Skeletal muscle cell (primary cell): ENCODE measurements at places on chromosomes 5 and 9.

GRCh38 chr5:172929371-172929838 lies 29.8 kb upstream of the RPL26L1 start:
- DNase-seq, result peak; percentile 68

- no peak for DNase-seq
These were observed 671 bp downstream of the LRRC26 start for GRCh38 chr9:137168904-137169856.

GRCh38 chr9:109229682-109230081 lies 62.6 kb upstream of the FRRS1L start:
- DNase-seq, result no peak

- no peak for DNase-seq
These were observed 28.3 kb upstream of the NDFIP1 start for GRCh38 chr5:142080248-142080647.

- peak; percentile 83 for DNase-seq
These were observed 10.5 kb upstream of the NDST1 start for GRCh38 chr5:150497274-150497988.
